NCI-H2029 (cell line): ENCODE measurements at places on chromosomes 3 and 15.

GRCh38 chr15:93861413-93861812, 369.9 kb upstream of the MCTP2 start:
- no peak for DNase-seq

DNA sequence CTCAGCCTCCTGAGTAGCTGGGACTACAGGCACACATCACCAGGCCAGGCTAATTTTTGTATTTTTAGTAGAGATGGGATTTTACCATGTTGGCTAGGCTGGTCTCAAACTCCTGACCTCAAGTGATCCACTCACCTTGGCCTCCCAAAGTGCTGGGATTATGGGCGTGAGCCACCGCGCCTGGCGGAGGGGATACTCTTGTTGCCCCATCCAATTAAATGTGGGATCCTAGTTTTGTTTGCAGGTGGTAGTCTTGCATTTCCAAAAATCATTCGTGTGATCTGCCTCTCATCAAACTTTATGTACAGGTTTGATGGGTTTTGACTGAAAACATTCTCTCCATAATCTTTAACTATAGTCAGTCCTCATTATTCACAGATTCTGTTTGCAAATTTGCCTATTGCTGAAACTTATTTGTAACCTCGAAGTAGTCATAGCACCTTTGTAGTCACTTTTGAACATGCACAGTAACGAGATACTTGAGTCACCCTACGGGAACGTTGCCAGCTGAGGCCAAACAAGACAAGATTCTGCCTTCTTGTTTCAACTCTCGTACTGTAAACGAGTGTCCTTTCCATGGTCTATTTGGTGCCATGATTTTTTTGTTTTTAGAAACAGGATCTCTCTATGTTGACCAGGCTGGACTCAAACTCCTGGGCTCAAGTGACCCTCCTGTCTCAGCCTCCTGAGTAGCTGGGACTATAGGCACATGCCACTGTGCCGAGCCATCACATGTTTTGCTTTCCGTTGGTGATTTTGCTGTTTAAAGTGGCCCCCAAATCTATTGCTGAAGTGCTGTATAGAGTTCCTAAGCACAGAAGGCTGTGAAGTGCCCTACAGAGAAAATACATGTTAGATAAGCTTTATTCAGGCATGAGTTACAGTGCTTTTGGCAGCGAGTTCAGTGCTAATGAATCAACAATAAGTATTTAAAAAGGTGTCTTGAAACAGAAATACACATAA, 8.1 kb upstream of the MAPK6 start:
- DNase-seq: peak; percentile 46

DNA sequence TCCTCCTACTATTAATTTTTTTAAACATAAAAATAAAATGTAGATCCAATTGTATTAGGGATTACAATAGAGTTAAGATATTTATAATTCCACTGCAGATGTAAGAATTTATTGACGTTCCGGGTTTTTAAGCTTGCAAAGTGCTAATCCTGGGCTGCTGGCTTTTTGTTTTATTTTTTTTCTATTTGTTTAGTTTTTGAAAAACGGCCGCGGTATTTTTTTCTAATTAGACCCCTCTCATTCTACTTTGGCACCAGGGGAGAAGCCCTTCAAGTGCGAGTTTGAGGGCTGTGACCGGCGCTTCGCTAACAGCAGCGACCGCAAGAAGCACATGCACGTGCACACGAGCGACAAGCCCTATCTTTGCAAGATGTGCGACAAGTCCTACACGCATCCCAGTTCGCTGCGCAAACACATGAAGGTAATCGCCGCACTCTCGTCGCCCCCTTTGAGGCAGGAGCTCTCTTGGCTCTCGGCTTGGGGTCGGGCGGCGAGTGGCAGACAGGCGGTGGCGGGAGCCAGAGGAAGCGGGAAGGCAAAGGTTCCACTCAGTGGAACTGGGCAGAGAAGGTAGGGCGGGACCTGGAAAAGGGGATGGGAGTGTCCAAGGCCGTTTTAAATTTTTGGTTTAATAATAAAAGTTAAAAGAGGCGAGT, 3.2 kb downstream of the ZIC1 start:
- no peak for DNase-seq

- no peak for DNase-seq
Measured at GRCh38 chr3:158679547-158680000, 7.1 kb upstream of the LXN start.

DNA sequence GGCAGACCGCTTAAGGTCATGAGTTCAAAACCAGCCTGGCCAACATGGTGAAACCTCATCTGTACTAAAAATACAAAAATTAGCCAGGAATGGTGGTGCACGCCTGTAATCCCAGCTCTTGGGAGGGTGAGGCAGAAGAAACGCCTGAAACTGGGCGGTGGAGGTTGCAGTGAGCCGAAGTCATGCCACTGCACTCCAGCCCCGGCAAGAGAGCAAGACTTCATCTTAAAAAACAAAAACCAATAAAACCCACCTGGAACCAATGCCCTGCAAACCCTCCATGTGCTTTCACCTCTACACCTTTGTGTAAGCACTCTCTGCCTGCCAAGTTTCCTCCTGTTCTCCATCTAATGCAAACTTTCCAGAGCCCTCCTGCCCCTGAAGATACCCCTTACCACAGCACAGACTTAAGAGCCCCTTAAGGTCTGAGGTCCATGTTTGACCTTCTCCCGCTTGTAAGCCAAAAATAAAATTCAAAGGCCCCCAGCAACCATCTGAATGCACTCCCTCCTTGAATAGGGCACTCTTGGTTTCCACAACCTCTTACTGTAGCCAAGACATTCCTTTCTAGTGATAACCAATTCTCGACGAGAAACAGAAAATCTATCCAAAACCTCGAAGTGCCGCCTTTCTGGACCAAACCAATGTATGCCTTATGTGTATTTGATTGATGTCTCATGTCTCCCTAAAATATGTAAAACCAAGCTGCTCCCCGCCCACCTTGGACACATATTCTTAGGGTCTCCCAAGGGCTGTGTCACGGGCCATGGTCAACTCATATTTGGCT, 3.0 kb downstream of the RPL32 start:
- DNase-seq: no peak

GRCh38 chr3:82938821-82939328, 1177.4 kb upstream of the GBE1 start:
- no peak for DNase-seq

- DNase-seq: no peak
Measured at GRCh38 chr3:19384868-19385267, 236.6 kb downstream of the KCNH8 start.

DNA sequence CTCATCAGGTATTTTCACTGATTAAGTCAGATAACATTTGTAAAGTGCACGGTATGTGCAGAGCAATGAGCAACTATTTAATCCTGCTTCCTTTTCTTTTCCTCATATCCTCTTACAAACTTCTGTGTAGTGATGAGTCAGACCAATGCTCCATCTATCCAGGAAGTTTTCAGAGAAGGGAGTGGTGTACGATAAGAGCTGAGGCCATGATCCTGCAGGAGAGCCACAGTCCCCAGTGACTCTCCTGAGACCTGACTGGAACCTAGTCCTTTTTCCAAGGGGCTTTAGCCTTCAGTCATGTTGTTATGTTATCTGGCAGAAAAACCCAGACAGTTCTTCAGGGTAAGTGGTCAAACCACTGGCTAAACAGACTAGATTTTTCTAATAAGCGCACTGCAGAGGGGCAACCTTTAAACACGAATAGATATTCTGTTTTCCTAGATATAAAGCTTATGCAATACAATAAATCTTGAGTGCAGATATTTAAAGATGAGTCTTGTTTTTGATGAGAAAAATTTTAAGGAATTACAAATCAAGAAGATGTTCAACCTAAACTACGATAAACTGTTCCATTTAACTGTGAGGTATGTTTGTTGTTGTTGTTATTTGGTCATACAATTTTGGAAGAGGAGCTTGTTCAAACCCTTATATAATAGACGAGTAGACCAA, 110.5 kb upstream of the RAP2B start:
- no peak for DNase-seq

- no peak for DNase-seq
Measured at GRCh38 chr3:66041116-66041515, 2.4 kb upstream of the MAGI1 start.

DNA sequence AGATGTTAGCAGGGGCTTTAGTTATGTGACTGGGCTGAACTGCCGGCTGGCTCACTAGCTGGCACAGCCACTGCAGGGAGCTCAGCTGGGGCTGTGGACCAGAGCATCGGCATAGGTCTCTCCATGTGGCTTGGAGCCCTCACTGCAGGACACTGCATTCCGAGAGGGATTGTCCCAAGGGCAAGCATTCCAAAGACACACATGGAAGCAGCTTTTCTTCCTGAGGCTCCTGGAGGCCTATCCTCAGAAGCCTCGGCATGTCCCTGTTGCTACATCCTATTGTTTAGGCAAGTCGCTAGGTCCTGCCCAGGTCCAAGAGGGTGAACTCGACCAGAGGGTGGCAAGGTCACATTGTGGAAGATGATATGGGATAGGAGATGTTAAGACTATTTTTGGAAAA, 209.8 kb downstream of the PLCL2 start:
- DNase-seq: no peak

- no peak for DNase-seq
Measured at GRCh38 chr3:50644561-50644960, 27.6 kb downstream of the MAPKAPK3 start.

- no peak for DNase-seq
Measured at GRCh38 chr3:126417515-126417914, 22.8 kb downstream of the CFAP100 start.

GRCh38 chr3:193997228-193998122, 138.5 kb upstream of the HES1 start:
- peak; percentile 89 for DNase-seq

DNA sequence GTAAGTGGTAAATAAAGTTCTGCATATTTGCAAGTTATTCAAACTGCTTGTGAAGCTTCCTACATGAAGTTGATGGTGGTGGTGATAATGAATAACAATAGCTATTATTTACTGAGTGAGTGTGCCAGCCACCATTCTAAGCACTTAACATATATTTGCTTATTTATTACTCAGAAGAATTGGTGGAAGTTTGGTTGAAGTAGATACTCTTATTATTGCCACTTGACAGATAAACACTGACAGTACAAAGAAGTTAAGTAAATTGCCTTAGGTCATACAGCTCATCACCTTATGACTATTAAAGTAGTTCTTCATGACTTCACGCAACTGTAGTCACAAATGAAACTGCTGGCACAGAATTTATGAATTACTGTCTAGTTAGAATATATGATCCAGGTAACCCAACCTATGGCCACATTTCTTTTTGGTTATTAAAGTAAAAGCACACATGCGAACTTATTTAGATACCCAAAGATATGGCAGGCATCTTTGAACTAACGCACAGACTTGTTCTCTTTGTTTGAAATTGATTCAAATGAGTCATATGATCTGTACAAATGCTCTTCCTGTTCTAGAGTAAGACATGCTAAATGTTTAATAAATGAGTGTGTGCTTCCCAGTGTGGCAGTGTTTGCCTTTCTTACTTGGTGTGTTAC, 99.8 kb upstream of the NR2F2 start:
- DNase-seq: no peak

DNA sequence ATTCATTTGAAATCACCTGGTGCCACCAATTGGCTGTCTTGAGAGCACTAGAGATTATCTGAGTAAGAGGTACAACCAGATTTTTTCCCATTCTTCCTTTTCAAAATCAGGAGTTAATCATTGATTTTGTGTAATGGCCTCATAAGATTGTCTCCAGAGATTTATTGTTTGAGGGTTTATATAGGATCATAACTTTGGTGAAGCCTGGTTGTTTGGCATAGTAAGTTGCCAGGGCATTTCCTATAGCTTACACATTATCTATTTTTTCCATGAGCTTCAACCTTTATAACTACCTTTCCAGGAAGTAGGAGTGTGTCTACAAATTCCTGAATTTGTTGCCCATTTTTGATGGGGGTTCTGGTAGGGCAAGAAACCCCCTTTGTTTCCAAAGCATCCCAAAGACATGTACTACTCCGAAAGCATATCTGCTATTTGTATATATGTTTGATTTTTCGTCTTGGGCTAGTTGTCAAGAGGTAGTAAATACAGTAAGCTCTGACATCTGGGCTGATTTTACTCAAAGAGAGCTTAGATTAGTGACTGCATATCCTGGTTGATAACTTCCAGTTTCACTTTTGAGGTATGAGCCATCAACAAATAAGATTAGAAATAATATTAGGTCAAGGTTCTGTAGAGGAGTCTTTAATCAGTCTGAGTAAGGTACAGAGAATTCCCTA, 11.7 kb upstream of the PRR23B start:
- no peak for DNase-seq

GRCh38 chr3:129317848-129318247, 39.2 kb downstream of the HMCES start:
- DNase-seq: no peak

DNA sequence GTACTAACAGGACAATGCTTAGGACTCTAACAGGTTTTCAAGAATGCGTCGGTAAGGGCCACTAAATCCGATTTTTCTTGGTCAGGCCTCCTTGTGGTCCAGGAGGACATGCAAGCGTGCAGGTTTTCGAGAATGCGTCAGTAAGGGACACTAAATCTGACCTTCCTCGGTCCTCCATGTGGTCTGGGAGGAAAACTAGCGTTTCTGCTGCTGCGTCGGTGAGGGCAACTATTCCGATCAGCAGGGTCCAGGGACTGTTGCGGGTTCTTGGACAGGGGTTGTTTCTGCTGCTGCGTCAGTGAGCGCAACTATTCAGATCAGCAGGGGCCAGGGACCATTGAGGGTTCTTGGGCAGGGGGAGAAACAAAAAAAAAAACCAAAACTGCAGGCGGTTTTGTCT, 7.8 kb upstream of the UBP1 start:
- DNase-seq: no peak

- DNase-seq: no peak
Measured at GRCh38 chr3:27557411-27557810, 73.2 kb upstream of the SLC4A7 start.
